Brain (organoid and tissue), 16 donors: ENCODE measurements at places on chromosomes 13 and 19.

DNA sequence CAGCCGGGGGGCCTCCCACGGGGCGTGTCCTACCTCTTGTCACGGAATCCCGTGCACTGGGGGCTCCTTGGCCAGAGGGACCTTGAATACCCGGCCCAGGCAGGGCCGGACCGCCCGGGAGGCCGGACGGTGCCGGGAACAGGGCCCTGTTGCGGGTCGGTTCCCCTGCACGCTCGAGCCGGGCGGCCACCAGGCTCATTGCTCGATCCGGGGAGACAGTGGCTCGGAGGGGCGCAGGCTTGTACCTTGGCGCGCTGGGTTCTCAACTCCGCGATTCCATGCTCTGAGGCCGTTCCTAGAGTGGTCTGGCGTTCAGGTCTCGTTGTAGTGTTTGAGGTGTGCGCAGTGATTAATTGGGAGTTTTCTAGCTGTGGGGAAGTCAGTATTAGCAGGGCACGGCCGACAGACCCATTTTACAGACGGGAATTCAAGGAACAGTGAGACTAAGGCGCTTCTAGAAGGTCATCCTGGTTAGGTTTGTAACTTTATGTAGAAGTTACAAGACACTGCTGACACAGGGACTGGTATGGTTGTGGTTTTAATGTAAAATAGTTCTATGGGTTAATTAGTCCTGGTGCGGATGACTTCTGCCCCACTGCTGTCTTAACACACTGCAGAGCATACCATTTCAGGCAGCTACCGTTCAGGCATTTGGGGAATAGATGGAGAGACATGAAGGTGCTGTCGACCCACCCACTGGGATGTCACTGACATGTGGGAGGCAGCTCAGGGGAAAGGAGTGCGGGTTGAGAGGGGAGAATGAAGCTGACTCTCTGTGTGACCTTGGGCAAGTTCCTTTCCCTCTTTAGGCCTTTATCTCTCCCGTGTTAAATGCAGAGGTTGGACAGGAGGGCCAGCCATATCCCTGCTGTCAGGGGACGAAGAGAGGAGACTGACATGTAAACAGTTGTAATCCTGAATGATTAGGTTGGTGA lies 592 bp downstream of the CLPTM1 start:
- no peak for DNase-seq

GRCh38 chr19:10000171-10000826 lies 10.0 kb downstream of the COL5A3 start:
- DNase-seq, result peak; percentile 79

DNA sequence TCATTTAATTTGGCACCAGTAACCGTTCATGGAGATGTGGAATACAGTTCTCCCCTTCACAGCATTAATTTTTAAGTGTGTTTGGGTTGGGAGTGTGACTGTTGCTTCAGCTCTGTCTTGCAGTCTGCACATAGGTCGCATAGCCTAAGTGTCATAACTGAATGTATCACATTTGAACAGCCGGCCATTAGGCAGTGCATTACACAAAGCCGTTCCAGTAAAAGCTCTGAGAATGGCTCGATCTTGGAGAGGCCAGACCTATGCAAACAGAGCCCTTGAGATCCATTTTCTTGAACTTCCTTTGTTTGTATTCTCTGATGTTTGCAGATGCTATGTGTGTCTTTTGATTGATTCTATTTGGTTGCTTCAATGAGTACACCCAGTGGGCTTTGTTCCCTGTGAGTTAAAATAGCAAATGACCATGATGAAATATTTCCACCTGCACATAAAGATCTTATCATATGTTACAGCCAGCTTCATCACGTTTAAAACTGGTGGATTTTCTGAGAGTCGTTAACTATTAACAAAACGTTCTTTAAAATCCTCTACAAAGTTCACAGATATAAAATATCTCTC lies 1104.9 kb upstream of the SLC10A2 start:
- no peak for DNase-seq

DNA sequence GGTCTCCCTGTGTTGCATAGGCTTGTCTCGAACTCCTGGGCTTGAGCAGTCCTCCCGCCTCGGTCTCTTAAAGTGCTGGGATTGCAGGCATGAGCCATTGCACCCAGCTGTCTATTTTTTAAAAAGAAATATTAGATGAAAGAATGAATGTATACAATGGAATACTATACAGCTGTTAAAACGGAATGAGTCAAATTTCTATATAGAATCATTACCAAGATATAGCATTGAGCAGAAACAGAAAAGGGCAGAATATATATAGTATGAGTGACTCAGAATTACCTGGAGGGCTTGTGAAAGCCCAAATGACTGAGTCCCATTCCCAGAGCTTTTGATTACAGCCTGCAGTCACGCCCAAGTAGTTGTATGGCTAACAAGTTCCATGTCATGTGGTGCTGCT lies 4.4 kb downstream of the DACT3 start:
- DNase-seq, result no peak

DNA sequence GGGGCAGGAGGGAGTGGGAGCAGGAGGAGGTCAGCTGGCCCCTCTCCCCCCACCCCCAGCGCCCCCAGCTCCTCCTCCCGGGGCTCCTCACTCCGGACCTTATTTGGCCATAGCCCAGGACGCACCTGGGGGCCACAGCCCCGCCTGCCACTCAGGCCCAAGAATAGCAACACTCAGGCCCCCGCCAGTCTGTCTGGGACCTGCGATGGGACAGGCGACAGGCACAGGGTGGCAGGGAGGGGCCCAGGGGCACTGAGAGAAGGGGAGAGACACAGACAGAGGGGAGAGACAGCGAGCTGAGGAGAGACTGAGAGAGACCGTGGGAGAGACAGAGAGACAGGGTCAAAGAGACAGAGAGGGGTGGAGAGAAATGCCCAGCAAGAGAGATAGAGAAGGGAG lies 10.2 kb downstream of the JOSD2 start:
- DNase-seq, result no peak

- no peak for DNase-seq
These were observed 52.1 kb downstream of the SERP2 start for GRCh38 chr13:44425815-44426078.

DNA sequence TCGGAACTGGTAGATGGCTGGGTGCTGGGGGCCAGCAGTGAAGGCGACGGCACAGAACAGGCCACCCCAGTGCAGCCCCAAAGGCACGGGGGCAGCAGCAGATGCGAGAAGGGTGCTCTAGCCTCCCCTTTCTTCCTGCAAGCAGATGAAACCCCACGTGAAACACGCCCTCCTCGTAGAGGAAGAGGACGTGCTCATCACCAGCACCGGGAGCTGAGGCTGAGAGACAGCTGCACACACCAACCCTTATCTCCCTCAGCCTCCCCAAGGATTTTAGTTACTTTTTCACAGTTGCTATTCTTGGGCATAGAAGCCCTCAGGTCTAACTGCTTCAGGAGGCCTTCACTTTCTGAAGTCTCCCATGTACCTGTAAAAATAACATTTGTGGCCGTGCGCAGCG lies 11.9 kb downstream of the ZNF787 start:
- no peak for DNase-seq

DNA sequence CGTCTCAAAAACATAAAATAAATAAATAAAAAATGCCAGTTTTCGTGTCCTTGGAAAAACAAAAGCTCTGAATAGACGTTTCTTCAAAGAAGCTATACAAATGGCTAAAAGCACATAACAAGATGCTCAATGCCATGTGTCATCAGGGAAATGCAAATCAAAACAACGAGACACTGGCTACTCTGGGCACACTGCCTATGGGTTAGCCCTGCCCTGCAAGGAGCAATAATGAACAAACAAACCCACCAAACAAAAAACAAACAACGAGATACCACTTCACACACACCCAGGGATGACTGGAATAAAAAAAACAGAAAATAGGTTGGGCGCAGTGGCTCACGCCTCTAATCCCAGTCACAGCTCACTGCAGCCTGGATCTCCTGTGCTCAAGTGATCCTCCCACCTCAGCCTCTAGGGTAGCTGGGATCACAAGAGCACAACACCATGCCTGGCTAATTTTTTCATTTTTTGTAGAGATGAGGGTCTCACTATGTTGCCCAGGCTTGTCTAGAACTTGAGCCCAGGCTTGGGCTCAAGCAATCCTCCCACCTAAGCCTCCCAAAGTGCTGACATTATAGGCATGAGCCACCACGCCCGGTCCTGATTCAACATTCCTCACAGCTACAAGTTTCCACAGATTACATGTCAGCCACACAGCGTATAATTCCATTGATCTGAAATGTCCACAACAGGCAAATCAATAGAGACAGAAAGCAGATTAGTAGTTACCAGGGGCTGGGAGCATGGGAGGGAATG lies 15.5 kb upstream of the ISYNA1 start:
- DNase-seq, result no peak

DNA sequence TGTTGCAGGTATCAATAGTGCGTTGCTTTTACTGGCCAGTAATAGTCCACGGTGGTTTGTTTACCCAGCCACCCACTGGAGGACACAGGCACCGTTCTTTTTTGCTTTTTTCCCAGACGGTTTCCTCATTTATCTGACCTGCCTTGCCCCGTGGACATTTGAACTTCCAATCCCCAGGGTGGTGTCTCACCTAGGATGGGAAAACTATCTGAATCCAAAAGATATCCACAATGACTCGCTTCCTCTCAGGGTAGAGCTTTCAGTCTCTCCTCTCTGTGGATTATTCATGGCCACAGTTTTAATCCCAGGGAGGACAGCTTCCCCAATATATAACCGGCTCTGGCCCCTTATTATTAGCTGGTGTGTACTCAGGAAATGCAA lies 170.8 kb downstream of the FOXO1 start:
- DNase-seq, result no peak
